Mesenchymal stem cell (in vitro differentiated cells and primary cell): ENCODE measurements at places on chromosomes 2 and 18.
A peak's percentile ranks its signal among the peaks of the same experiment; 100 is the strongest.

GRCh38 chr2:118058951-118059350, 29.3 kb upstream of the INSIG2 start:
- no peak overlapping the region for H3K4me3 ChIP-seq
- no peak for DNase-seq
- H3K36me3 ChIP-seq: no peaks in the 10 kb centered on the region
- peaks cover 3% of the 10 kb centered on the region for H3K27me3 ChIP-seq

GRCh38 chr18:59610546-59611140, 86.6 kb downstream of the CCBE1 start:
- no peak overlapping the region for H3K4me3 ChIP-seq
- no peak for DNase-seq
- no peak overlapping the region for H3K27ac ChIP-seq
- no peaks in the 10 kb centered on the region for H3K4me1 ChIP-seq
- no peaks in the 10 kb centered on the region for H3K36me3 ChIP-seq

GRCh38 chr2:237588044-237588696, 2.4 kb downstream of the RAB17 start:
- DNase-seq: no peak
- H3K4me1 ChIP-seq: peaks cover 20% of the 10 kb centered on the region
- H3K4me3 ChIP-seq: no peak overlapping the region

GRCh38 chr2:31404302-31404701, 10.2 kb downstream of the XDH start:
- H3K4me3 ChIP-seq: no peak overlapping the region
- H3K27me3 ChIP-seq: no peaks in the 10 kb centered on the region
- H3K36me3 ChIP-seq: no peaks in the 10 kb centered on the region
- no peak for DNase-seq
- no peak overlapping the region for H3K27ac ChIP-seq
- H3K4me1 ChIP-seq: peaks cover 15% of the 10 kb centered on the region

DNA sequence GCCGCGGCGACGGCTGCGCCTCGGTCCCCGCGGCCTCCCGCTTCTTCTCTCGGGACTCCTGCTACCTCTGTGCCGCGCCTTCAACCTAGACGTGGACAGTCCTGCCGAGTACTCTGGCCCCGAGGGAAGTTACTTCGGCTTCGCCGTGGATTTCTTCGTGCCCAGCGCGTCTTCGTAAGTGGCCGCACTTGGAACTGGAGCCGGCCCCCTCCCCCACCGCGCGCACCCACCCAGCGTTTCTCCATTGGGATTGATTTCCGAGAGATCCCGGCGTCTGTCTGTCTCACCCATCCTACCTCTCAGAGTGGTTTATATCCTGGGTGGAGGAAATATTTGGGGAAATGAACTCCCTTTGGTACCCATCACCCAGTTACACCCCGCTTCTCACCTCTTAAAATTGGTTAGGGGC, 498 bp downstream of the ITGAV start:
- H3K27ac ChIP-seq: peak overlapping the region; percentile 82
- H3K27me3 ChIP-seq: no peaks in the 10 kb centered on the region
- H3K36me3 ChIP-seq: no peaks in the 10 kb centered on the region
- peaks cover 7% of the 10 kb centered on the region for H3K4me1 ChIP-seq

DNA sequence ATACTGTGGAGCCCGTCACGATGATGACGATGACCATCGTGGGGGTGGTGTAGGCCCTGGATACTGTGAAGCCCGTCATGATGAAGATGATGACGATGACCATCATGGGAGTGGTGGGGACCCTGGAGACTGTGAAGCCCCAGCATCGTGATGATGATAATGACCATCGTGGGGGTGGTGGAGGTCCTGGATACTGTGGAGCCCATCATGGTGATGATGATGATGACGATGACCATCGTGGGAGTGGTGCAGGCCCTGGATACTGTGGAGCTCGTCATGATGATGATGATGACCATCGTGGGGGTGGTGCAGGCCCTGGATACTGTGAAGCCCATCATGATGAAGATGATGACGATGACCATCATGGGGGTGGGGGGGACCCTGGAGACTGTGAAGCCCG, 81.0 kb upstream of the SALL3 start:
- H3K27ac ChIP-seq: no peak overlapping the region
- H3K27me3 ChIP-seq: no peaks in the 10 kb centered on the region
- no peaks in the 10 kb centered on the region for H3K36me3 ChIP-seq
- no peak for DNase-seq
- no peaks in the 10 kb centered on the region for H3K4me1 ChIP-seq

GRCh38 chr18:1505856-1506255, 601.2 kb downstream of the ADCYAP1 start:
- no peak overlapping the region for H3K4me3 ChIP-seq
- no peaks in the 10 kb centered on the region for H3K36me3 ChIP-seq
- no peak overlapping the region for H3K27ac ChIP-seq
- no peaks in the 10 kb centered on the region for H3K4me1 ChIP-seq
- no peaks in the 10 kb centered on the region for H3K27me3 ChIP-seq

DNA sequence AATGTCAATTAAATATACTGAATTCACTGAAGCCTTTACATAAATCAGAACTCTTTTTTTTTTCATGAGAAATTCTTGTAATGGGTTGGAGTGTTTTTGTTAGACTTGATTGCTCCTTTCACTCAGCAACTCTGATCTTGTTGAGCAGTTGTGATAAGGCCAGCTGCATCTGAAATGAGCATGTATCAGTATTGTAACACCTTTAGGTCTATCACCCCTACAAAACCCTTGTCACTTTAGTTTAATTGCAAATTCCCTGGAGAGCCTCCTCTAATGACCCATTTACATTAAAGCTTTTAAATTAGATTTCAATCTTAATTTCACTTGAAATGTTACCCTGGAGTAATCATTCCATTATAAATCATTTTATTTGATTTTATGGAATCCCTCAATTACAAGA, 346.8 kb upstream of the TCF4 start:
- no peaks in the 10 kb centered on the region for H3K4me1 ChIP-seq
- DNase-seq: no peak
- no peak overlapping the region for H3K27ac ChIP-seq
- no peak overlapping the region for H3K4me3 ChIP-seq
- no peaks in the 10 kb centered on the region for H3K36me3 ChIP-seq

GRCh38 chr2:160932960-160933359, 227.3 kb upstream of the TANK start:
- H3K4me3 ChIP-seq: no peak overlapping the region
- H3K36me3 ChIP-seq: no peaks in the 10 kb centered on the region
- peak; percentile 91 for DNase-seq
- no peaks in the 10 kb centered on the region for H3K4me1 ChIP-seq
- H3K27ac ChIP-seq: no peak overlapping the region

GRCh38 chr2:47945046-47945781, 38.9 kb upstream of the FBXO11 start:
- H3K27ac ChIP-seq: no peak overlapping the region
- no peaks in the 10 kb centered on the region for H3K4me1 ChIP-seq
- DNase-seq: no peak
- no peaks in the 10 kb centered on the region for H3K27me3 ChIP-seq

- no peaks in the 10 kb centered on the region for H3K27me3 ChIP-seq
- no peak for DNase-seq
- H3K4me3 ChIP-seq: no peak overlapping the region
- no peak overlapping the region for H3K27ac ChIP-seq
- no peaks in the 10 kb centered on the region for H3K36me3 ChIP-seq
Measured at GRCh38 chr2:180842461-180842860, 137.9 kb upstream of the UBE2E3 start.

- no peak for DNase-seq
- H3K27me3 ChIP-seq: no peaks in the 10 kb centered on the region
- no peaks in the 10 kb centered on the region for H3K36me3 ChIP-seq
- no peak overlapping the region for H3K27ac ChIP-seq
- no peaks in the 10 kb centered on the region for H3K4me1 ChIP-seq
Measured at GRCh38 chr2:75853436-75853835, 142.7 kb upstream of the GCFC2 start.

DNA sequence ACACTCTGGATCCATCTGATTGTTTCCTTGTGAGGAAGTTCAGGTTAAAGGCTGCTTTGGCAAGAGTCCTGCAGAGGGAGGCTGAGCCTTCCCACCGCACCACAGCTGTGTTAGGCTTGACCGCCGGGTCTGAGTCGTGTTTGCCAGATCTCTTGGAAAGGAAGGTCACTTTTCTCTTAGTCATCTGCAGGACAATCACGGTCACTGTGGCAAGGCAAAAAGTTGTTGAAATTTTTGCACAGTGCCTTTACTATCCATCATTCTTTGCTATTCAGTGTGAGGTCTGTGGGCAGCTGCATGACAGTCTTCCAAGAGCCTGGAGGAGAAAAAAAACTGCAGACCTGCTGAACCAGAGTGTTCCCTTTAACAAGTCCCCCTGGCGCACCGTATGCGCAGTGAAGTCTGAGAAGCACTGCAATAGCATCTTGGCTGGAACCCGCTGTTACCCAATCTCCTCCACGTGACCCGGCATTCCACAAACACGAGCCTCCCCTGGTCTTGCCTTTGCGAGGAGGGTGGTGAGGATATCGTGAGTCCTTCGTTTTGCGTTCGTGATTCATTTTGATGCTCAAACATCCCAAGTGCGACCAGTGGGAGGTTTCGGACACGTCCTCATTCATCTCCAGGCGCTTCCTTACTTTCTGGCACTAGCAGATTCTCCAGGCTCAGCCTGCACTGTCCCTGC, 23.0 kb downstream of the BIN1 start:
- peak overlapping the region; percentile 50 for H3K27ac ChIP-seq
- peaks cover 81% of the 10 kb centered on the region for H3K4me1 ChIP-seq
- no peaks in the 10 kb centered on the region for H3K27me3 ChIP-seq

- no peak overlapping the region for H3K27ac ChIP-seq
- H3K27me3 ChIP-seq: no peaks in the 10 kb centered on the region
- no peak for DNase-seq
- H3K4me3 ChIP-seq: no peak overlapping the region
- no peaks in the 10 kb centered on the region for H3K36me3 ChIP-seq
- H3K4me1 ChIP-seq: peaks cover 2% of the 10 kb centered on the region
Measured at GRCh38 chr18:43757273-43757672, 480.0 kb upstream of the SYT4 start.

- no peak overlapping the region for H3K4me3 ChIP-seq
- no peak for DNase-seq
- no peak overlapping the region for H3K27ac ChIP-seq
- H3K36me3 ChIP-seq: no peaks in the 10 kb centered on the region
- no peaks in the 10 kb centered on the region for H3K27me3 ChIP-seq
Measured at GRCh38 chr2:222203041-222203440, 95.8 kb downstream of the PAX3 start.

- H3K4me3 ChIP-seq: peak overlapping the region; percentile 28
- DNase-seq: peak; percentile 97
- H3K27me3 ChIP-seq: no peaks in the 10 kb centered on the region
- no peaks in the 10 kb centered on the region for H3K36me3 ChIP-seq
- peak overlapping the region; percentile 87 for H3K27ac ChIP-seq
Measured at GRCh38 chr2:179460181-179460929, 195.7 kb upstream of the SESTD1 start.

DNA sequence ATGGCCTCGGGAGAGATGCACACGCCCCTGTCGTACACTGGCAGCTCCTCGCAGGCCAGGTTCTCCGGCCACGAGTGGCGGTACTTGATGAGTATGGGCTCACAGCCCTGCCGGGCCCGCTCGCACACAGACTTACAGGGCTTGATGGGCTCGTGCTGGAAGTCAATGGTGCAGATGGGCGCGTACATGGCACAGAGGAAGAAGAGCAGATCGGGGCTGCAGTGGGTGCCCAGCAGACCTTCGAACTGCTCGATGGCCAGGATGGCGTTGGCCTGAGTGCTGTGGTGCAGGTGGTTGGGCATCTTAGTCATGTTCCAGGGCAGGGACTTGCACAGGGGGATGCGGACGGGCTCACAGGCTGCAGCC, 359 bp downstream of the FRZB start:
- H3K36me3 ChIP-seq: no peaks in the 10 kb centered on the region
- H3K4me1 ChIP-seq: peaks cover 13% of the 10 kb centered on the region
- no peaks in the 10 kb centered on the region for H3K27me3 ChIP-seq
- no peak overlapping the region for H3K27ac ChIP-seq
- H3K4me3 ChIP-seq: peak overlapping the region; percentile 88

DNA sequence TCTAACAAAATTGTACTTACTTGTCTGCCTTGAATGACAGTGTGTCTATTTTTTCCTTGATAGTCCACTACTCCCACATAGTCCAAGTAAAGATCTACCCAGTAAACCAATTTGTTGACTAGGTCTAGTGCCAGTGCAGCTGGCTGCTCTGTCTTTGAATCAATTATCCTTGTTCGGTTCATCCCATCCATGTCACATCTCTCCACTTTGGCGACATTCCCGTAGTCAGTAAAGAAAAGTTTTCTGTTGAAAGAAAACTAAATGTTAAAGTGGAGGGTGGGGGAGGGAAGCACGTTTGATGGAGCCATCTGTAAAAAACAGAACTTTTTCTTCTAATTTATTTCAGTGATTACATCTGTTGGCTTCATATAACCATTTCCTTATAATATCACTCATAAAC, 1068.8 kb downstream of the LRP1B start:
- no peaks in the 10 kb centered on the region for H3K36me3 ChIP-seq
- H3K27ac ChIP-seq: no peak overlapping the region
- no peak overlapping the region for H3K4me3 ChIP-seq

DNA sequence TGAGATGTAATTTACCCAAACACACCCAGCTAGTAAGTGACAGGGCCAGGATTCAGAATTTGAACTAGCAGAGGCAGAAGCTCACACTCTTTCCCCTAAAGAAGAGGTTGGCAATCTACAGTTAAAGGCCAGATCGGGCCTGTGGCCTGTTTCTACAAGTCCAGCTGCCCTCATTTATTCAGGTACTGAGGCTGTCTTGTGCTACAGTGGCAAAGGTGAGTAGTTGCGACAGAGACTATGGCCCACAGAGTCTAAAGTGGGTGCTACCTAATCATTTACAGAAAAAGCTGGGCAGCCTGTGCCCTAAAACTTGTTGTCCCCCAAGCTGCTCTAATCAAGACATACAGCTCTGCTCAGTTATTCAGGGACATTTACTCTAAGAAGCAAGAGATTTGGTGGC, 86.8 kb downstream of the RTN4 start:
- DNase-seq: no peak
- no peak overlapping the region for H3K27ac ChIP-seq
- no peaks in the 10 kb centered on the region for H3K27me3 ChIP-seq
- no peak overlapping the region for H3K4me3 ChIP-seq

- peak overlapping the region; percentile 73 for H3K27ac ChIP-seq
- DNase-seq: peak; percentile 59
- no peaks in the 10 kb centered on the region for H3K27me3 ChIP-seq
- no peak overlapping the region for H3K4me3 ChIP-seq
Measured at GRCh38 chr18:6746386-6746960, 17.0 kb downstream of the ARHGAP28 start.

DNA sequence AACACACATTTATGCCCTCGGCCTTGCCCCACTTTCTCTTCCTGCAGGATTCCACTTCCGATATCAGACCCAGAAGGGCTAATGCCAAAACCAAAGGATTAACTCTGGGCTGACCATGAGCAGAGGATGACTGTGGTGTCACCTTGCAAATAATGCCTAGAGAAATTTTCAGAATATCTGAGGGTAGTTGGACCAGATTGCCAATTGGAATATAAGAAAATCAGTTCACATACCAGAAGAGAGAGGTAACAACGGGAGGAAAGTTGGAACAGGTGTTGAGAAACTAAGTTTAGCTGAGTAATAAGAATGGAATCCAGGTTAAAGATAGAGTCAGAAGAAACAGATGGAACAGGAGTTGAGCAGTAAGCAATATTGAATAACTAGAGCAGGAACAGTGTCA, 232.7 kb upstream of the UBE2E3 start:
- DNase-seq: no peak
- no peaks in the 10 kb centered on the region for H3K36me3 ChIP-seq
- H3K4me1 ChIP-seq: no peaks in the 10 kb centered on the region
- no peak overlapping the region for H3K4me3 ChIP-seq
- H3K27me3 ChIP-seq: no peaks in the 10 kb centered on the region
